GM12864 (cell line): ENCODE measurements at places on chromosomes 2 and 18.

- no peak for DNase-seq
These were observed 6.5 kb upstream of the NDUFV2 start for GRCh38 chr18:9096007-9096371.

GRCh38 chr2:16277117-16277516 lies 336.8 kb downstream of the MYCN start:
- no peak for DNase-seq

- DNase-seq: no peak
These were observed 77.5 kb downstream of the EPB41L3 start for GRCh38 chr18:5466256-5466655.

DNA sequence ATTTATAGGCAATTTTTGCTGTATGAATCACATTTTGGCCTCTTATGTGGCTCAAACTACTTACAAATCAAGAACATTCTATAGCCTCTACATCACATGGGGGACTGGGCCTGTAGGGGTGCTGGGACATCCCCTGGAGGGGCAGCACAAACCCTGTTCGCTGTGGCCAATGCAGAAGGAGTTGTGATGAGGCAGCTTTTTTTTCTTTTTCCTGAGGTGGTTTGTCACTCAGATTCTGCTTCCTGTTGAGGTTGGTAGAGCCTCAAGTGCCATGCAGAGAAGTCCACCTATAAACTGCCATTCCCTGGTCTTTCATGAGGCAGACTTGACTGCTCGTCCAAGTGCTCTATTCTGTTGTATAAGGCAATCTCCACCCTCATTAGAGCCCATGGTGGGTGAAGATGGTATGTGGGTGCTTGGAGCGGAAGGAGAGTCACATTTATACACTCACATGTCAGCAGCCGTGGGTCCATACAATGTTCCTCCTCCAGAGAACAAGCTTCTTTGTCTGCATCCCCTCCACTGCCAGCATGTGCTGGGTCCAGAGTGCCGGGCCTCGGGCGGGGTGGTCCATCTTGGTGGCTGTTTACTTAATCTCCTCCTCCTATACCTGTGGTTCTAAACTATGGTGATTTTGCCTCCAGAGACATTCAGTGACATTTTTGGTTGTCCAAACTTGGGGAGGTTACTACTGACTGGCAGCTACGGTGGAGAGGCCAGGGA lies 120.3 kb downstream of the ACOXL start:
- no peak for DNase-seq

DNA sequence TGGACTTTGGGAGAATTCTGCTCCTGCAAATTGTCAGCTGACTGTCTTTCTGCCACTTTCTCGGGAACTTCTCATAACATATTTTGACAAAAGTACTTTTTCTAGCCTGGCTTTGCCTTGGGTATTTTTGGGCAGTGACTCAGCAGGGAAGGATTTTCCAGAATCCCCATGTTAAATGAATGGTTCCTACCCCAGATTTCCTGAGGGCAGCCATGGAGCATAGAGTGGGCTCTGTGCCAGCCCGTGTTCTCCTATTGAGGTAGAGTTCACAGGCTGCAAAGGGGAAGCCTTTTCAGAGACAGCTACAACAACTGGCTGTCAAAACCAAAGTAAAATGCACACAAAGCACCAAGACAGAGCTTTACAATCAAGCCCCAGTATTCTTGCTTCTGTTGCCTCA lies 59.8 kb downstream of the BMP10 start:
- DNase-seq: no peak
